ENCODE measurements at places on chromosomes 6 and 20.

DNA sequence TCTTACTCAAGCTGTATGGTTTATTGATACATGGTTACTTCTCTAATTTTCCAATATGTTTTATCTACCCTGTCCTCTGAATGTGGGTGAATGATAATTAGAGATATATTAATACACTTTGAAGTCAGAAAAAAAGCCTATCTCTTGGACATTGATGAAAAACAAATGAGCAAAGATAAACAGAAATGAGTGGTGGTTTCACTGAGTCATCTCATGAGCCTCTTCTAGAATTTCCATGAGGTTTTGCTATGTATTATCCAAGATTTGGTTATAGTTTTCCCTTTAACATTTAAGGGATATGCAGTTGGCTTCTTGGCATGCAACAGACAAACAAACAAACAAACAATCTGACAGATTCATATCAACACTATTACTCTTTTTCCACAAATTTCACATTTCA, 586.8 kb downstream of the RFPL4B start:
- peak; percentile 16 for DNase-seq

GRCh38 chr6:71471718-71472117, 183.1 kb downstream of the OGFRL1 start:
- no peak for DNase-seq

GRCh38 chr20:24943731-24944130, 5.3 kb upstream of the CST7 start:
- no peak for DNase-seq

DNA sequence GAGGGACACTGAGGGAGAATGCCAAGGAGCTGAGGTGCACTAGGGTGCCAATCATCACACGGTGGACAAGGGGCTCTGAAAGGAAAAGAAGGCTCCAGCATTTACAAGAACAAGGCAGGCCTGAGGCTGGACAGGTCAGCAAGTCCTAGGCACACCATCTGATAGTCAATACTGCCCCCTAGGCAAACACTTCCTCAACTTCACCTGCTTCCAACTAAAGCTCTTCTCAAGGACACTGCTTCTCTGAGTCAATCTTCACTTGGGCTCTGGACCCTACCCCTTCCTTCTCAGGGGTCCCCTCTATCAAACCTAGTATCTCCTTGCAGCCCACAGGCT, 37.7 kb upstream of the SLC4A11 start:
- peak; percentile 10 for DNase-seq

GRCh38 chr6:36207155-36207554, 10.6 kb downstream of the BRPF3 start:
- DNase-seq: no peak

DNA sequence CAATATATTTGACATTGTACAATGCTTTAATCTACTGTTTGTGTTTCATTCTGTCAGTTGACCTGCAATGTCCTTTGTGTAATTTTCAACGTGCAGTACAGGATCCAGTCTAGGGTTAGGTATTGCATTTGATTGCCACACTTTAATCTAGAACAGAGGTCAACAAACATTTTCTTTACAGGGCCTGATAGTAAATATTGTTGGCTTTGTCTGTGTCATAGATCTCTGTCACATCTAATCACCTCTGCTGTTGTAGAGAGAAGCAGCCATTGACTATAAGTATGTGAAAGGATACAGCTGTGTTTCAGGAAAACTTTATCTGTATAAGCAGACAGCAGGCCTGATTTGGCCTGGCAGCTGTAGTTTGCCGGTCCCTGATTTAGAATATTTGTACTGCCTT, 39.3 kb downstream of the ATRN start:
- no peak for DNase-seq

- no peak for DNase-seq
Measured at GRCh38 chr20:56779452-56780143, 150.5 kb downstream of the TFAP2C start.

Data from fibroblast of upper back skin (primary cell).